ENCODE measurements at places on chromosomes 16 and 17. TPM values are rescaled to one million over a fixed set of nuclear protein-coding genes. Genes with fewer than 3 reads are reported as not detected.

CDH13 gene
- total RNA-seq: 0.07 TPM

ZNF19 gene
- 15.7 TPM for total RNA-seq

GRCh38 chr17:64639516-64639915, 22.6 kb downstream of the SMURF2 start:
- no peaks in the 10 kb centered on the region for H3K27me3 ChIP-seq
- no peak for DNase-seq
- peaks cover 5% of the 10 kb centered on the region for H3K4me1 ChIP-seq
- H3K27ac ChIP-seq: no peak overlapping the region
- H3K36me3 ChIP-seq: peaks cover 7% of the 10 kb centered on the region

- H3K4me1 ChIP-seq: no peaks in the 10 kb centered on the region
- no peak overlapping the region for H3K4me3 ChIP-seq
- no peak for DNase-seq
- H3K36me3 ChIP-seq: no peaks in the 10 kb centered on the region
- H3K27me3 ChIP-seq: peaks cover 5% of the 10 kb centered on the region
These were observed 124.0 kb downstream of the RGS9 start for GRCh38 chr17:65261152-65261551.
